Large intestine (tissue), 12 donors: ENCODE measurements at places on chromosomes 3 and 15.

DNA sequence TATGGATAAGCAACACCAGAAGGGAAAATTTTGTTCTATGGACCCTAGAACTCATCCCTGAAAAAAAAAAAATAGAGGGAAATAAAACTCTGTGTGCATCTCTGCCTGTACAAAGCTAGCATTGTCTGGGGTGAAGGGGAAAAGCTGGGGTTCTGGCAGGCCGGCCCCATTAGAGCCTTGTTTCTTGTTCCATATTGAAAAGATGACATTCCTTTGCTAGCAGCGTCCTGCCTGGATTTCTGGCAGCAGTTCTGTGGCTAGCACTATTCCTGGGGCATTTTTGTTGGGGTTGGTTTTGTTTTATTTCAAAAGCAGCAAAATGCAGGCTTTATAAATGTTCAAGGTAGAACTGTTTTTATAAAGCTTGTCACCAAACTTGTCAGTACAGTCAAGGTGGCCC, 45.2 kb downstream of the RARB start:
- no peak overlapping the region for H3K4me3 ChIP-seq
- no peaks in the 10 kb centered on the region for H3K36me3 ChIP-seq
- no peak for DNase-seq
- H3K27me3 ChIP-seq = no peaks in the 10 kb centered on the region

GRCh38 chr3:126607214-126607908, 47.6 kb downstream of the TXNRD3 start:
- H3K36me3 ChIP-seq = peaks cover 35% of the 10 kb centered on the region
- DNase-seq = no peak
- no peaks in the 10 kb centered on the region for H3K4me1 ChIP-seq
- H3K27ac ChIP-seq = no peak overlapping the region
- H3K4me3 ChIP-seq = no peak overlapping the region

DNA sequence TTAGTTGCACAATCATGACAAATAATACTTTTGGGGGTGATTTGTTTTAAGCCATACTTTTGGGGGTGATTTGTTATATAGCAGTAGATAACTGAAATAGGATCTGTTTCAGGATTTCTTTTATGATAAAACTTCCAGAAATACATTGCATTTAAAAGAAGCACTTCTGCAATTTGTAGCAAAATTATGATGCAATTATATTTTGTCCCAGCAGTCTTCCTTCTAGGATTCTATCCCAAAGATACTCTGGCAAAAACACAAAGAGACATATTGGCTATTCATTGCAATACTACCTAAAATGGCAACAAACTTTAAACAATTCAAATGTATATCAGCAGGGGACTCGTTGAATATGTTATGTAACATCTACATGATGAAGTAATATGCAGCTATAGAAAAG, 78.9 kb upstream of the ANKRD28 start:
- no peak overlapping the region for H3K27ac ChIP-seq
- H3K27me3 ChIP-seq = no peaks in the 10 kb centered on the region
- no peak for DNase-seq
- H3K36me3 ChIP-seq = no peaks in the 10 kb centered on the region
- H3K4me3 ChIP-seq = no peak overlapping the region
- H3K4me1 ChIP-seq = no peaks in the 10 kb centered on the region

- peak; percentile 35 for DNase-seq
- no peak overlapping the region for H3K4me3 ChIP-seq
- peaks cover 10% of the 10 kb centered on the region for H3K36me3 ChIP-seq
- no peaks in the 10 kb centered on the region for H3K27me3 ChIP-seq
- H3K4me1 ChIP-seq = peaks cover 6% of the 10 kb centered on the region
These were observed 35.2 kb downstream of the TSC22D2 start for GRCh38 chr3:150443331-150443741.

- H3K4me3 ChIP-seq = no peak overlapping the region
- DNase-seq = no peak
- H3K4me1 ChIP-seq = no peaks in the 10 kb centered on the region
These were observed 97.2 kb downstream of the LEKR1 start for GRCh38 chr3:156923349-156923748.

GRCh38 chr3:3578718-3579117, 220.5 kb upstream of the LRRN1 start:
- no peaks in the 10 kb centered on the region for H3K36me3 ChIP-seq
- H3K4me3 ChIP-seq = no peak overlapping the region
- no peak for DNase-seq
- H3K4me1 ChIP-seq = no peaks in the 10 kb centered on the region
- no peak overlapping the region for H3K27ac ChIP-seq

DNA sequence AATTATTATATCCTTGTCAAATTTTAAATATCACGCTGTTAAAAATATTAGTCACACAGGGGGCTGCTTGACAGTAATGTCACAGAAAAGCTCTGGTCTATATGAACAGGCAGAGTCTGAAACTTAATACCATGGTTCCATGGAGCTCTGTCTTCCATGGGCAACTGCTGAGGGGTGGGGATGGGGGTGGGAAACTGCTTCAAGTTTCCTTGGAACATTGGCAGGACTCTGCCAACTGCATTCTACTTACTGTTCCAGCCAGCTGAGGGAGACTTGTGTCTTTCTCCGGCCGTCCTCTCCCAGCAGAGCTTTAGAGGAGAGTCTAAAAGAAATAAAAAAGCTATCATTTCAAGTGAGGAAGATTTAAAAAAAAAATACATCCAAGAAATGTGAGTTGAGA, 348.7 kb downstream of the ZIC1 start:
- DNase-seq = no peak
- H3K27ac ChIP-seq = no peak overlapping the region
- H3K4me1 ChIP-seq = no peaks in the 10 kb centered on the region
- no peak overlapping the region for H3K4me3 ChIP-seq

DNA sequence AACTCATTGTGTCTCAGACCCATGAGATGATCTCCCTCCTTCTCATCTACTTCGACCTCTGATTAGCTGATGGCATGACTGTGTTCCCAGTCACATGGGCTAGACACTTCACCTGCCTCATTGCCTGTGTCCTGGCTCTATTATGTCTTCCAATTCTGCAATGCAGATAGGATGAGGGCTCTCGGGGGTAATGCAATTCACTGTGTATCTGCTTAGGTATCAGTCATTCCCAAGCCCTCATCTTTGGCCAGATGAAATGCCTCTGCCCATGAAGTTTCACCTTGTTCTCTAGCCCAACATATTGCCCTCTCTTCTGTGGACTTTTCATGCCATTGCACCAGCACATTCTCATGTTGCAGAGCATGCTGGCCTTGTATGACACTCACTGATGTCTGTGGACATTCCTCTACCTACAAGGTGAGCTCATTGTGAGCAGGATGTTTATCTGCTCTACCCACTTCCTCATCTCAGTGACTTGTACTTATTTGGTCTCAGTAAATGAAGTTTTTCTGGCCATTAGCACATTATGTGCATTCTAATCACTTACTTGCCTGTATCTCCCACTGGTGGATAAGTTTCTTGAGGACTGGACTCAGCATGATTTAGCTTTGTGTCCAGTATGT, 32.3 kb downstream of the MOBP start:
- no peak overlapping the region for H3K27ac ChIP-seq
- peaks cover 42% of the 10 kb centered on the region for H3K27me3 ChIP-seq
- H3K4me1 ChIP-seq = no peaks in the 10 kb centered on the region

DNA sequence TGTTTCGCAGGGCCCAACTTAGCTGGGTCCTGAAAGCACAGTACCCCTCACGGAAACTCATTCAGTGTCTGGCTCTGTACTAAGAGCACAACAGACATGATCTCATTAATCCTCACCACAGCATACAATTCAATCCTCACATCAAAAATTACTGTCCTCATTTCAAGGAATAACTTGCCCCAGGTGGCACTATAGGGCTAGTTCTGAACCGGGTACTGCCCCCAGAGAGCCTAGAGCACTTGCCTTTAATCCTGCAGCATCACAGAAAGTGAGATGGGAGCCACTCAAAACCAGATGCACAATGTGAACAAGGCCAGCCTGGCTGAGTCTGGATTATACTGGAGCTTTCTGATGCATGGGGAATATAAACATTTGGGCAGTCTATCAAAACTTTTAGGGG, 122.6 kb downstream of the OSBPL10 start:
- no peaks in the 10 kb centered on the region for H3K36me3 ChIP-seq
- H3K27ac ChIP-seq = no peak overlapping the region
- no peak overlapping the region for H3K4me3 ChIP-seq
- no peak for DNase-seq

DNA sequence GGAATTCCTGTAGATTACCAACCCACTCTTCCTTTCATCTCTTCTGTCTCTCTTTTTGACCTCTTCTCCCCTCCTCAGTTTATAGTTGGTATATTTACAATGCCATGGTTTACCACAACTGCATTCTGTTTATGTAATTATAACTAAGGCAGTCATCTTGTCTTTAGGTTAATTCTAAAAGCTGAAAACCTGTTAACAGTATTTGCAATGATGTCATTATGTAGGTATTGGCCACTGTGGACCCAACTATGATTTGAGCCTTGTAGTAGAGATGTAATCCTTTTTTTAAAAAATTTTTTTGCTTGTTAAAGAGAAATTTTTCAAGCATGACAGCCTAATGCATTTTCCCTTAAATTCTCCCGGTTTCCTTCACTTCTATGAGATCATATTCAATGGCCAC, 30.7 kb upstream of the CHST2 start:
- no peak overlapping the region for H3K27ac ChIP-seq
- no peaks in the 10 kb centered on the region for H3K36me3 ChIP-seq
- H3K4me1 ChIP-seq = no peaks in the 10 kb centered on the region
- no peak for DNase-seq

- peaks cover 5% of the 10 kb centered on the region for H3K4me1 ChIP-seq
- no peak overlapping the region for H3K4me3 ChIP-seq
- no peak for DNase-seq
- no peak overlapping the region for H3K27ac ChIP-seq
- peaks cover 2% of the 10 kb centered on the region for H3K36me3 ChIP-seq
These were observed 199.1 kb downstream of the FOXP1 start for GRCh38 chr3:71384388-71384787.

- peak overlapping the region; percentile 79 for H3K27ac ChIP-seq
- H3K36me3 ChIP-seq = no peaks in the 10 kb centered on the region
- no peaks in the 10 kb centered on the region for H3K27me3 ChIP-seq
These were observed 8.6 kb downstream of the TM4SF1 start for GRCh38 chr3:149368674-149369497.

DNA sequence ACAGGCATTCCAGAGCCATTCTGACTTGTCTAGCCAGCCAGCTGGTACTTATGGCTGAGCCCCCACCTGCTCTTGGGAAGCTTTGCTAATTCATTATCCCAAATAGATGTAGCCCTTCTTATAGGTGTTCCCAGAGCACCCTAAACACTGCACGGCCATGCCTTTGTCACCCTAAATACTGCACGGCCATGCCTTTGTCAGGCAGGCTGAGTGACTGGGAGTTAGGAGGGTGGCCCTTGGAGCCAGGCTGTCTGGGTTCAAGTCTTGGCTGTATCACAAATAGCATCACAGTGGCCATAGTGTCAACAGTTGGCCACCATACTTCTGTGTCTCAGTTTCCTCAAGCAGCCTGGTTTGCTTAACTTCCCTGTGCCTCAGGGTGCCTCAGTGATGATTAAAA, 292.3 kb downstream of the ADAMTS17 start:
- H3K4me3 ChIP-seq = no peak overlapping the region
- H3K27me3 ChIP-seq = no peaks in the 10 kb centered on the region
- DNase-seq = no peak
- no peak overlapping the region for H3K27ac ChIP-seq

DNA sequence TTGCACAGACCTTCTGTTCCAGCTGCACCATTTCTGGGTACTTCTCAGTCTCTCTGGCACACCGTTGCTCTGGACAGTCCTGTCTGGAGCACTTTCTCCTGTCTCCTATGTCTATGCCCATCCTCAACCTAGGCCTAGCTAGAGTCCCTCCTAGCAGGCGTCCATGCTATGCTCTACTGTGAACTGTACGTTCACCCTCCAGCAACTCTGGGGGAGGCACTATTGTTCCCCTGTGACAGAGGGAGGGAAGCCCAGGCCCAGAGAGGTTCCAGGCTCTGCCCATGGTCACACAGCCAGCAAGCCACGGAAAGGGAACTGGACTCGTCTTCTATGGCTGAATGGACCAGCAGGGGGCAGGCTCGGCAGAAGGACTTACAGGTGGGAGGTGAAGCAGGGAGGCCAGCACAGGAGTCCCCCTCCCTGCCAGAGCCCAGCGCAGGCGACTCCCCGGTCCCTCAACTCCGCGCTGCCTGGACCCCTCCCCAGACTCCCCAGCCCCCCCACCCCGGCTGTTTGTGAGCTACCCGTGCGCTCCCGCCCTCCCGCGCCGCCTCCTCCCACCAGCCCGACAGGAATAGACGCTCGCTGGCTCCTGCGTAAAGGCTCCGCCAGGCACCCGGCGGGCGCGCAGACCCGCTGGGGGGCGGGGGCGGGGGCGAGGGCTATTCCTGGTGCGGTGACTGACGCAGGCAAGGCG, 1.7 kb upstream of the LINGO1 start:
- H3K36me3 ChIP-seq = no peaks in the 10 kb centered on the region
- peaks cover 6% of the 10 kb centered on the region for H3K4me1 ChIP-seq
- no peak overlapping the region for H3K4me3 ChIP-seq
- DNase-seq = peak; percentile 48

GRCh38 chr15:61295239-61295638, 66.1 kb upstream of the RORA start:
- no peak for DNase-seq
- H3K4me3 ChIP-seq = no peak overlapping the region
- H3K4me1 ChIP-seq = no peaks in the 10 kb centered on the region
- H3K27me3 ChIP-seq = no peaks in the 10 kb centered on the region
- H3K27ac ChIP-seq = no peak overlapping the region

DNA sequence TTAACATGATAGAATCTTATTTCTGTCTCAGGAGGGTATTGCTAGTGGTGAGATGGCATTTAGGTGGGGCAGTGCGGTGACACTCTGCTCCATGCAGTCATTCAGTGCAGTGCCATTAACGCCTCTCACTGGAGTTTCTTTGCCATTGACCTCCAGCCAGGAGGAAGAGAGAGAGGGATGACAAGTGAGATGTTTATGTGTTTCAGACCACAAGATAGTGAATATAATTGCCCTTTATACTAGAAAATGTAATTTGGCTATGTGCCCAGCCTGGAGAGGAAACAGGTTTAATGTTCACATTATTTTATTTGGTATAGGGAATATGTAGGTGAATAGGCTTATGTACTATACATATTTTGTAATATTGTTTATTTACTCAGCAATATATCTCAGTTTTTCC, 84.5 kb downstream of the ZIC1 start:
- H3K36me3 ChIP-seq = no peaks in the 10 kb centered on the region
- H3K4me1 ChIP-seq = no peaks in the 10 kb centered on the region
- H3K27ac ChIP-seq = no peak overlapping the region
- H3K27me3 ChIP-seq = no peaks in the 10 kb centered on the region
- H3K4me3 ChIP-seq = no peak overlapping the region
- no peak for DNase-seq

GRCh38 chr15:56913670-56914069, 4.8 kb upstream of the TCF12 start:
- no peak for DNase-seq
- no peak overlapping the region for H3K27ac ChIP-seq
- H3K4me1 ChIP-seq = peaks cover 9% of the 10 kb centered on the region
- H3K36me3 ChIP-seq = no peaks in the 10 kb centered on the region
- H3K27me3 ChIP-seq = no peaks in the 10 kb centered on the region
- H3K4me3 ChIP-seq = no peak overlapping the region
